ENCODE measurements at places on chromosomes 5 and 9.

- H3K4me3 ChIP-seq: no peak overlapping the region
- H3K36me3 ChIP-seq: no peaks in the 10 kb centered on the region
- H3K27ac ChIP-seq: no peak overlapping the region
These were observed 710.2 kb upstream of the ACO1 start for GRCh38 chr9:31674264-31674663.

GRCh38 chr5:179753971-179754370 is 21.3 kb downstream of the MAML1 start:
- H3K4me1 ChIP-seq: peaks cover 26% of the 10 kb centered on the region
- H3K36me3 ChIP-seq: peaks cover 15% of the 10 kb centered on the region
- H3K27ac ChIP-seq: no peak overlapping the region
- no peak overlapping the region for H3K4me3 ChIP-seq

DNA sequence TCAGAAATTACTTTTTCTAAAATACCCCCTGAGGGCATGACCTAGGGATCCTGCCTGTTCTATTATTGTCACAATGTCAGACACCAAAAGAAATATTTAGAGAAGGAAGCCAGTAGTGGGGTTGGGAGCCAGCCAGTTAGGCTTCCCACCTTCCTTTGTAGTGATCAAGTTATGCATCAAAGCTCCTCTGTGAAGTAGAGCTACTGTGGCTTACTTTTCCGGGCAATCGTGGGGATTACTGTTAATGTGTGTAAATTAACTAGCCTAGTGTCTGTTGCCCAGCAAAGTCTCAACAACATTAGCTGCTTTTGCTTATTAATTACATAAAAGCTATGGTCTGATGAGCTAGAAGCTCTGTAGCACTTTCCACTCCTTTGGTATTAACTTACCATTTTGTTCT is 109.0 kb upstream of the PCAT7 start:
- H3K4me1 ChIP-seq: no peaks in the 10 kb centered on the region
- DNase-seq: no peak
- peaks cover 41% of the 10 kb centered on the region for H3K36me3 ChIP-seq
- H3K27ac ChIP-seq: no peak overlapping the region
- H3K27me3 ChIP-seq: no peaks in the 10 kb centered on the region

DNA sequence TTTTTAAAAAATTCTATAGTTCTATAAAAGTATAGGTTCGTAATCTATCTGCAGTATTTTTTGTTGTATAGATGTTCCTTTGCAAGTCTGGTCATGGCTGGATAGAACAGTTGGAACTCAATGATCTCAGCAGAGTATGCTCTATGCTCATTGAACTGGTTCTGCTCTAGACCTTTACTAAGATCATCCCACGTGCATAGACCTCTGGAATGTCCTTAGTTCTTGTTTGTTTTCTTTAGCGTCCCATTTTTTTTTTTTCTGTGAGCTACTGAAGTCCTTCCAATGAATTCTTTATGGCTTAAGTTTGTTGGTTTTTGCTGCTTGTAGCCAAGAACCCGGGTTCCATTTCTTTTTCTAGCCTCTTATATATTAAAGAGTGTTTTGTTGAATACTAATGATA is 3.5 kb downstream of the TMEM38B start:
- DNase-seq: no peak
- H3K27me3 ChIP-seq: peaks cover 6% of the 10 kb centered on the region
- no peak overlapping the region for H3K27ac ChIP-seq
- H3K36me3 ChIP-seq: no peaks in the 10 kb centered on the region
- H3K4me3 ChIP-seq: no peak overlapping the region

GRCh38 chr5:174344335-174344734 is 298.8 kb downstream of the NSG2 start:
- H3K4me3 ChIP-seq: no peak overlapping the region
- no peaks in the 10 kb centered on the region for H3K36me3 ChIP-seq
- DNase-seq: no peak
- H3K27me3 ChIP-seq: no peaks in the 10 kb centered on the region

DNA sequence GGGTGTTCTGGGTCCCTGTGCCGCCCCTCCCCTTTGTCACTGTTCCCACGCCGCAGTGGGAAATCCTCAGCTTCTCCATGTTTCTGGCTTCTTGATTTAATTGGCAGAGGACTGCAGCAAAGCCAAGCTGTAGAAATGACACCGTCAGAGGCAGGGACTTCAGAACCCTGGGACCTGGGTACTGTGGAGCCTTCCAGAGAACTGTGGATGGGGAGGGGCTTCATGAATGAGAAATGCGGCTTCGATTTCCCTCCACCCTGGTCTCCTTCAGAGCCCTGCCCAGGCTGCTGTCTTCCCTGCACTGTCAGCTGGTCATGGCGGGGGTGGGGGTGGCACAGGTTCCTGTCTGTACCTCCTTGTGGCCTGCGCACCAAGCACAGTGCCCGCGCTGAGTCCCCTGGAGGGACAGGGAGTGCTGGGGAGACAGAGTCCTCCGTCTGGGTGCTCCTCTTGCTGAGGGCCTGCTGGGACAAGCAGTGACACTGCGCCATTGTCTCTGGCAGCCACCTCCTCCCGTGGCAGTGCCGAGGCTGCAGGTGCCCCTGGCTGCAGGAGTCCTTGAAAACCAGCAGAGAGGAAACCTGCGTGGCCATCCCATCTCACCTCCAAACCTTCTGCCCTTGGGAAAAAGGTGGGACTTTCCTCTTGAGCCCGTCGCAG is 47.2 kb downstream of the COL5A1 start:
- H3K4me1 ChIP-seq: peaks cover 8% of the 10 kb centered on the region
- no peak overlapping the region for H3K4me3 ChIP-seq
- peaks cover 3% of the 10 kb centered on the region for H3K27me3 ChIP-seq
- H3K36me3 ChIP-seq: no peaks in the 10 kb centered on the region
- H3K27ac ChIP-seq: no peak overlapping the region
- DNase-seq: no peak

- no peaks in the 10 kb centered on the region for H3K36me3 ChIP-seq
- H3K4me3 ChIP-seq: no peak overlapping the region
- no peaks in the 10 kb centered on the region for H3K4me1 ChIP-seq
- no peak for DNase-seq
- H3K27ac ChIP-seq: no peak overlapping the region
- H3K27me3 ChIP-seq: no peaks in the 10 kb centered on the region
These were observed 22.9 kb downstream of the ADAMTS2 start for GRCh38 chr5:179322071-179323025.

GRCh38 chr9:120983259-120983837 is 56.8 kb upstream of the TRAF1 start:
- H3K27ac ChIP-seq: no peak overlapping the region
- no peak overlapping the region for H3K4me3 ChIP-seq
- no peaks in the 10 kb centered on the region for H3K36me3 ChIP-seq
- peaks cover 16% of the 10 kb centered on the region for H3K27me3 ChIP-seq
- no peak for DNase-seq

- no peak overlapping the region for H3K4me3 ChIP-seq
- no peak overlapping the region for H3K27ac ChIP-seq
- H3K4me1 ChIP-seq: peaks cover 7% of the 10 kb centered on the region
- no peaks in the 10 kb centered on the region for H3K36me3 ChIP-seq
These were observed 91.7 kb upstream of the FAM169A start for GRCh38 chr5:74957906-74958305.

DNA sequence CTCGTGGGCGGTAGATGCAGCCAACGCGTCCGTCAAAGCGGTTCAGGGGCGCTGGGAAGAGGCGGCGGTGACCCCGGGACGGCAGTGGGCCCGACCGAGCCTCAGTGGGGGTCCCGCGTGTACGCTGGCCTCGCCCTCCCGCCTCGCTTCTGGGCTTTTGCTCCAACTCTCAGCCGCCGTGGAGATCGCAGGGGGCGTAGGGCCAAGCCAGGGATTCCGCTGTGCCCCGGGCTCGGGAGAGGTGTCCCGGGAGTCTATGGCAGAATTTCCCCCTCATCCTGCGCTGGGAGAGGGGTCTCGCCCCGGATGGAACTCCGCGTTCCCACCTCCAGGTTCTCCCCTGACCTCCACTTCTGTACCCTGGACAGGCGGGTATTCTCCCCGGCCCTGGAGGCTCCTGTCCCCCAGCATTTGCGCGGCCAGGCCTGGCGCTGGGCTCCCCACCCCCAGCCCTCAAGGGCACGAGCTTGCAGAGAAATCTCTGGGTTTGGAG is 131.9 kb downstream of the MRPL36 start:
- no peak overlapping the region for H3K27ac ChIP-seq
- no peaks in the 10 kb centered on the region for H3K36me3 ChIP-seq
- no peaks in the 10 kb centered on the region for H3K4me1 ChIP-seq
- no peak for DNase-seq
- peaks cover 57% of the 10 kb centered on the region for H3K27me3 ChIP-seq
- no peak overlapping the region for H3K4me3 ChIP-seq

DNA sequence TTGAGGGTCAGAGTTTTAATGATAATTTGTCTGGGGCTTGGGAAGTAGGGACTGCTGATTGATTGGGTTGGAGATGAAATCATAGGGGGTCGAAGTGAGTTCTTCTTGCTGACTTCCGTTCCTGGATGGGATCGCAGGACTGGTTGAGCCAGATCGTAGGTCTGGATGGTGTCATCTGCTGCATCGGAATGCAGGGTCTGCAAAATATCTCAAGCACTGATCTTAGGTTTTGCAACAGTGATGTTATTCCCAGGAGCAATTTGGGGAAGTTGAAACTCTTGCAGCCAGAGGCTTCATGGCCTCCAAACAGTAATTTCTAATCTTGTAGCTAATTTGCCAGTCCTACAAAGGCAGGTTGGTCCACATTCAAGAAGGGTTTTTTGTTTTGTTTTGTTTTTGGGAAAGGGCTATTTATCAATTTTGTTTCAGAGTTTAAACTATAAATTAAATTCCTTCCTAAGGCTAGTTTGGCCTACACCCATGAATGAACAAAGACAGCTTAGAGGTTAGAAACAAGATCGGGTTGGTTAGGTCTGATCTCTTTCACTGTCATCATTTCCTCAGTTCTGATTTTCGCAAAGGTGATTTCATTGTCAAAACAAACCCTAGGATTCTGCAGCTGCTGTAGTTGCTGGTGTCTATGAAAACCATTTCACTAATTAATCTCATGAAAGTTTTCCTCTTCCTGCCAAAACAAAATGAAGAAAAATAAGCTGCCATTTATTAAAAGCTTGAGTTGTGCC is 388.0 kb downstream of the TMEM232 start:
- H3K4me1 ChIP-seq: no peaks in the 10 kb centered on the region
- H3K36me3 ChIP-seq: no peaks in the 10 kb centered on the region
- H3K27me3 ChIP-seq: no peaks in the 10 kb centered on the region
- H3K27ac ChIP-seq: no peak overlapping the region
- H3K4me3 ChIP-seq: no peak overlapping the region

- no peaks in the 10 kb centered on the region for H3K36me3 ChIP-seq
- DNase-seq: no peak
- H3K27me3 ChIP-seq: no peaks in the 10 kb centered on the region
These were observed 75.1 kb upstream of the FBN2 start for GRCh38 chr5:128613128-128613527.

- no peak for DNase-seq
- H3K27ac ChIP-seq: no peak overlapping the region
- H3K4me1 ChIP-seq: no peaks in the 10 kb centered on the region
- no peaks in the 10 kb centered on the region for H3K36me3 ChIP-seq
- no peak overlapping the region for H3K4me3 ChIP-seq
These were observed 112.0 kb upstream of the KCNN2 start for GRCh38 chr5:114249823-114250222.

- H3K4me3 ChIP-seq: no peak overlapping the region
- H3K27me3 ChIP-seq: no peaks in the 10 kb centered on the region
- H3K4me1 ChIP-seq: no peaks in the 10 kb centered on the region
- no peak for DNase-seq
- H3K27ac ChIP-seq: no peak overlapping the region
- H3K36me3 ChIP-seq: no peaks in the 10 kb centered on the region
These were observed 363.6 kb upstream of the CYLC2 start for GRCh38 chr9:102631559-102631958.

DNA sequence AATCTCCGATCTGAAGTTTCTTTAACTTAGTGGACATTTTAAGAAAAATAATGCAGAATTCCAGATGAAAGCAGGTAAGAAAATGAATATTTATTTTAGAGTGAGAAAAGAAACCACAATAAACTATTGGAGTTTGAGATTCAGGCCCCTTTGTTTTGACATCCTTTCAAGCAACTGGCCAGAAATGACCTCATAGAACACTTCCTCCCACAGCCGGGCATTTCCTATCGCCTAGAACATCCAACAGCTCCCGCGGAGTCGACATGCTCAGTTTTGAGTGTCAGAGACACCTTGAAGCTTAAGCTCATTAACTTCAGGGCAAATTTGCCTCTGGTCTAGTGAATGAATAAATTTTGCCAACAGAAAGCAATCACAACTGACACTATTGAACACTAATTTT is 369.2 kb downstream of the TLE4 start:
- no peaks in the 10 kb centered on the region for H3K36me3 ChIP-seq
- no peaks in the 10 kb centered on the region for H3K27me3 ChIP-seq
- no peak overlapping the region for H3K4me3 ChIP-seq
- no peak for DNase-seq

- no peak for DNase-seq
- no peaks in the 10 kb centered on the region for H3K4me1 ChIP-seq
These were observed 212.4 kb downstream of the HSD17B3 start for GRCh38 chr9:96089452-96090085.

DNA sequence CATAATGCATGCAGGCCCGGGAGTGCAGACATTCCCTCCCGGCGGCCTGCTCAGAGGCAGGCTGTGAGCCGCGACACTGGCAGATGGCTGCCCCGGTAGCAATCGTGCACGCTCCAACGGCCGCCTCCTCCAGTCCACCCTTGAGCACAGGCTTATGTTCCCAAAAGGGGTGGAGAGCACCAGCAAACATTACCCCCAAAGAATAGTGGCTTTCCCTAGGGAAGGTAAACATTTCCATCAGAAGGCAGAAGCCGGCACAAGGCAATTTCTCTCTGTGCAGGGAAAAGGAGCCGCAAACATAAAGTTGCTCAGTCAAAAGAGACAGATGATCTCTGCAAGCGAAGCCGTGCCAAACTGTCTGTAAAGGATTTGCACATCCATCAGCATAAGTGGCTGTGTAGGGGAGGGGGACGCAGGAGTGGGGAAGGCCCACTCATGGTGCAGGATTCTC is 92.5 kb downstream of the SIL1 start:
- H3K27me3 ChIP-seq: no peaks in the 10 kb centered on the region
- H3K4me1 ChIP-seq: no peaks in the 10 kb centered on the region
- H3K4me3 ChIP-seq: no peak overlapping the region
- H3K27ac ChIP-seq: no peak overlapping the region

DNA sequence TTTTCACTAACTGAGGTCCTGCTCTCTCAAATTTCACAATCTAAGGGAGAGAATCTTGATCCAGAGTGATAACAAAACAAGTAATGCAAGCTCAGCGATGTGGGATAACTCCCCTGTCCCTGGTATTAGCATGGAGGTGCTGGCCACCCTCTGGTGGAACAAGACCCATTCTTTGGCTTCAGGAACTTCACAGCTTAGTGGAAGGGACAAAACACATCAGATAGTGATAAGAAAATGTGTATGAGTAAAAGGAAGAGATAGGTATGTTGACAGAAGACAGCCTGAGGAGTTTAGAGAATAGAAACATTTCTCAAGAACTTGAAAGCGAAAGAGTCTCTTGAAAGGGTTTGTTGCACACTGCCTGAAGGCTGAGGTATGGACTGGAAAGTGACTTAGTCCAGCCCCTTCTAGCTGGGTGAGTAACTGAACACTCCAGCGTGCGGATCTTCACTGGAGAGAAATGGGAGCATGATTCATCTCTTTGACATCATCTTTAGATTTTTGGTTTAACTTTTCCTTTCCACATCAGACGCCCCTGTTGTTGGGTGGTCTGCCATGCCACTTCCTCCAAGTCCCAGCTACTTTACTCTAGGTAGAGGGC is 25.4 kb upstream of the ZSWIM6 start:
- H3K27me3 ChIP-seq: peaks cover 4% of the 10 kb centered on the region
- H3K4me3 ChIP-seq: no peak overlapping the region

GRCh38 chr5:175452166-175452565 is 8.2 kb upstream of the DRD1 start:
- no peak overlapping the region for H3K4me3 ChIP-seq
- no peaks in the 10 kb centered on the region for H3K36me3 ChIP-seq
- no peak overlapping the region for H3K27ac ChIP-seq
- no peak for DNase-seq
